ENCODE measurements at places on chromosomes 7 and 10.

GRCh38 chr7:134333943-134334342 is 17.2 kb upstream of the SLC35B4 start:
- no peak for DNase-seq

DNA sequence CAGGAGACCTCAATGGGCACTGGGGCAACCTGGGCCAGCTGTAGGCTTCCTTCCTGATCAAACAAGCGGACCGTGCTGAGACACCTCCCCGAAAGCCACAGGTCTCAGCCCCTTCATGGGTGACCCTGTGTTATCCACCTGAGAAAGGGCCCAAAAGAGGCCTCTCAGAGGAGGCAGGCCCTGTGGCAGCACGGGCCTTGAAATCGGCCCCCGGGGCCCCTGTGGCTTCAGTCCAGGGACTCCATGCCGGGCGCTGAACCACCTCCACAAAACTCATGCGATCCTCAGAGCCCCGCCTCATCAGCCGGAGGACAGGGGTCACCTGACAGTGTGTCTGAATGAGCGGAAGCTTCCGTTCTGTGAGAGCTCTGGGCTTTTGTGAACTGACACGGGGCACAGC is 307.1 kb downstream of the PAXIP1 start:
- no peak for DNase-seq

GRCh38 chr7:31729195-31729804 is 42.3 kb downstream of the PPP1R17 start:
- no peak for DNase-seq

- DNase-seq = no peak
These were observed 509 bp downstream of the AHR start for GRCh38 chr7:17298840-17299482.

DNA sequence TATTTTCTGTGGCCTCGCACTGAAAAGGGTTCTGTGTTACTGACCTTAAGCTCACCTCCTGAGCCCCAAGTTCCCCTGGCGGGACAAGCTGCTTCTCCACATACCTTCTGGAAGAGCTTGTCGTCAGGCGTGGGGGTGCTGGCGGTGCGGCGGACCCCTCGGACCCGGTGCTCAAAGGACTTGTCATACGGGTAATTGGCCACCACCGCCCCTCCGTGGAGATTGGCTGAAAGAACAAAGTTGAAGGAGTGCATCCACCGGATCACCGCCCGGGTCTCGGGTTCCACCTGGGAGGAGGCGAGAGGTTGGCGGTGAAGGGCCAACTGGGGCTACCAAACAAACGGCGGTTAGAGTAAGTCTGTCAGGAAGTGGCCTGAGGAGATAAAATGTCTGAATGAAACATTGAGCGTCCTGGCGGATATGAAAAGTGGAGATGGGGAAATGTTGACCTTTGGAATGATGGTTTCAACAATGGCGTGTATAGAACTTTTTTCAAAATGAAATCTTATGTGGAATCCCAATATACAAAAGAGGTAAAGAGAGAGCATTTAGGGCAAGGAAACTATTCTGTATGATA is 16.5 kb downstream of the CPN1 start:
- DNase-seq = no peak

- no peak for DNase-seq
These were observed 110.2 kb downstream of the LARP4B start for GRCh38 chr10:821322-821721.

DNA sequence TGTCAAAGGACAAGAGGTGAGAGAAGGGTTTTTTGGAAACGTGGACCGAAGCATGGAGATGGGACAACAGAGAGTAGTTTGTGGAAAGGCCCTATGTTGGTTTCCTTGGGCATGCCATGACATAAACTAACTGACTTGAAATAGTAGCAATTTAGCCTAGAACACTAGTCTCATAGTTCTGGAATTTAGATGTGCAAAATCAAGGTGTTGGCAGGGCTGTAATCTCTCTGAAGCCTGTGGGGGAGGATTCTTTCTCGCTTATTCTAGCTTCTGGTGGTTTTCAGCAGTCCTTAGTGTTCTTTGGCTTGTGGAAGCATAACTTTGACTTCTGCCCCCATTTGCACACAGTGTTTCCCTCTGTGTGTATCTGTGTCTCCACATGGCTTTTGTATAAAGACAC is 283.4 kb downstream of the GFRA1 start:
- DNase-seq = no peak

- no peak for DNase-seq
These were observed 28.3 kb upstream of the RALA start for GRCh38 chr7:39594988-39595620.

DNA sequence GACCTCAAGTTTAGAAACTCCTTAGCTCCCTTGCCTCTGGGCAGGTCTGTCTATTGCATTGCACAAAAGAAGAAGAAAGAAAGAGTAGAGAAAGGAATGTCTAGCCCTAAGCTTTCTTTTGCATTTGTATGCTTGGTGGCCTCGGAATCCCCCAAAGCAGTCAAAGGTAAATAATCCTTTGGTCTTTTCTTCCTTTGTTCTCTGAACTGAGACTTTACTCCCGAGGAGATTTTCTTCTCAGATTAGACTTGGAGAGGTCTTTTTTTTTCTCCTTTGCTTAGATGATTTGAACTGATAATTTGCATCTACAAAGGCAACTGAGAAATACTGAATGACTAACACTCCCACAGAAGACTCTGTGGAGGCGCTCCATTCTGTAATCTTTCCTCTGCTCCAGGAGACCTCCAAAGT is 93.2 kb downstream of the AKR1D1 start:
- DNase-seq = no peak

DNA sequence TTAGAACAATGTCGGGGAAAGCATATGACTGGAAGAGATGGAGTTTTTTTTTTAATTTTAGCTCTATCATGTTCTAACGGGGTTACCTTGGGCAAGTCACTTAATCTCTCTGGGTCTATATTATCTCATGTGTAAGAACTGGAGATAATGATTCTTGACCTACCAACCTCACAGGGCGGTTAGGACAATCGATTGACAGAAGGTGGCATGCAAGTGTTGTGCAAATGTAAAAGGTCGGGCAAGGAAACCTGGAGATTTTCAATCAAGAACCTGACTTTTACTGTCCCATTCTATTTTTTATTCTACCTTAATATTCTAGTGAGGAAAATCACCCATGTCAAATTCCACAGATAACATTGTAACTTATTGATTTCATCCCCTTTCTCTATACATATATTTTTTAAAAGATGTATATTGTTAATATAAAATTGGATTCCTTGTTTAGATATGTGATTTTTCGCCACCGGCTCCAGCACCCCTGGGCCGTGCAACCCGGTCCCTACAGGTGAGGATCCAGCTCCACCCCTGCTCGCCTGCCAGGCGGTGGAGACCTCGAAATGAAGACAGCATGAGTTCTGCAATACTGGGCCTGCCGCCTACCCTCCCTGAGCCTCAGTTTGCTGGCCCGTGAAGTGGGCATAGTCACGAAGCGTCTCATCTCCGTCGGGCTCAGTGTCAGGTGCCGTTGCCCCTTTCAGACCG is 497.6 kb upstream of the PHF14 start:
- no peak for DNase-seq

DNA sequence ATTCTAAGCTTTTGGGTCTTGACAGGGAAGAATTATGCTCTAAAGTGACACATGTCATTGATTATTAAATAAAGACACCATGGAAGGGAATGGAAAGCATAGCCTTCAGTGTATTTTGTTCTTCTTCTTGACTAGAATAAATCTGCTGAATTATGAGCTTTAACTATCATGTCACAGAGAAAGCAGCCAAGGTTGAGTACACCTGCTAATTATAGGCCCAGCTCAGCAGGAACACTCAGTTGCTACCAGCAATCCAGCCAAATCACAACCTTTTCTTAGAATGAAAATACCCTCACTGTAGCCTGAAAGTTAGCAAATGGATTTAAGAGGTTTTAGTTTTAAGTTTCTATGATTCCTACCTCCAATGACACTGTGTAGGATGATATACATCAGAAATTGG is 225.3 kb upstream of the RHOBTB1 start:
- no peak for DNase-seq

DNA sequence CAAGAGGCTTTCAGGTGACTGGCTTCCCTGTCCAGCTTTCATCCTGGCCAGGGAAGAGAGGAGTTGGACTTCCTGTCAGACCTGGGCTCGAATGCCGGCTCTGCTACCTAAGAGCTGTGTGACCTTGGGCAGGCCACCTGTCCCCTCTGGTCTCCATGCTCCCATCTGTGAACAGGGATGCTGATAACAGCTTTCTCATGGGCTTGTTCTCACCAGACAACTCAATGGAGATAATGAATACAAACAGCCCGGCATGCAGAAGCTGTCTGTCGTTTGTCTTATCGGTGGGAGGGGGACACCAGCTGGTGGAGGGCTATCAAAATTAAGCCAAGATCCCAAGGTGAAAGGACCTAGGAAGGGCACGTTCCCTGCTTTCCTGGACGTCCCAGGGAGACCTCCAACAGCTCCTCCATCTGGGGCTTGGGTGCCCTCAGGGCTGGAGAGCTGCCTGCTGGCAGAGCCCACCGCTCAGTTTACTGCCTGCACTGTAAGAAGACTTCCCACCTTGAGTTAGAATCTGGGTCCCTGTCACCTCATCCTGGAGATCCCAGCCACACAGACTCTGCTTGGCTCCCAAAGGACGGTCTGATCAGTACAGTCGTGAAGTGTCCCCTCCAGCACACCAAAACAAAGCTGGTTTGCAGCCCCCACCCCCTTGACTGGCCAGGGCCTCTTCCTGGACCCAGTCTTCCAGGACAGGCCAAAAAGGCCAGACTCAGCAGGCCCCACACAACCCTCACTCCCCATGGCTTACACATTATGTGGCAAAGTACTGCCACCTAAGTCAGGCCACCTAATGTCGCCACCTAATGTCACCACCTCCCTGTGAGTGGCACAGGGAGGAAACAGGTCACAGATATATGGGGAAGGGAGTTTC is 40.9 kb downstream of the PPIF start:
- no peak for DNase-seq

- no peak for DNase-seq
These were observed 9.2 kb upstream of the SFRP5 start for GRCh38 chr10:97780841-97781617.

DNA sequence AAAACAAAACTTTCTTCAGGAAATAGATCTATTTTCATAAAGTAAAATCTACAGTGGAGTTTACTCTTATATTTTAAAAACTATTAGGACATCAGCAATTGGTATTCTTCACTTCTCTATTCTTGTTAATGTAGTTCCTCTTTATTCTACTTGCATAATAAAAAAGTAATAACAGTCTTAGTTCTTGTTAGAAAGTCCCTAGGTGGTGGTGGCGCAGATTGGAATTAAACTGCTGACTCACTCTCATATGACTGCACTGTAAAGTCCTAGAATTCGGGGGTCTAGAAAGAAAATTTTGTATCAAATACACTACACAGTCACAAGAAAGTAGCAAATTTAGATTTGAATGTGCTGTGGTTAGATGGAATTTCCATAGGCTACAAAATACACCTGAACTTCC is 44.6 kb upstream of the TES start:
- DNase-seq = no peak

- no peak for DNase-seq
These were observed 167.7 kb upstream of the INHBA start for GRCh38 chr7:41870461-41871138.

DNA sequence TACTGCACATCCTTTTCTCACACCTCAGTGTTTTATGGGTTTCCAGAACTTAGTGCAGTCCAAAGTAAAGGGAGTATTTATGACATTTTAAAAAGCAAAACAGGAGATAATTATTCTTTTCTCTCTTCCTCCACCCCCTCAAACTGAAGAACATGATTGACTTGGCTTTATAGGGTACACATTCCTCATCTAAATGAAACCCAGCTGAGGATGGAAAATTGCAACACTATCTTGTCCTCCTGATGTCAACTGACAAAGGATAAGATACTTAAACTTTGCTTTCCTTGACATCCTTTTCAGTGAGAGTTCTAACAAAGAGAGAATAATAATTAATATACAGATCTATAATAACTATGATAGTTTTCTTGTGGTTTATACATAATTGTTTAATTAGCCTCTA is 299.1 kb downstream of the BBS9 start:
- DNase-seq = no peak

- DNase-seq = no peak
These were observed 41.3 kb downstream of the ZNF467 start for GRCh38 chr7:149732111-149732561.

DNA sequence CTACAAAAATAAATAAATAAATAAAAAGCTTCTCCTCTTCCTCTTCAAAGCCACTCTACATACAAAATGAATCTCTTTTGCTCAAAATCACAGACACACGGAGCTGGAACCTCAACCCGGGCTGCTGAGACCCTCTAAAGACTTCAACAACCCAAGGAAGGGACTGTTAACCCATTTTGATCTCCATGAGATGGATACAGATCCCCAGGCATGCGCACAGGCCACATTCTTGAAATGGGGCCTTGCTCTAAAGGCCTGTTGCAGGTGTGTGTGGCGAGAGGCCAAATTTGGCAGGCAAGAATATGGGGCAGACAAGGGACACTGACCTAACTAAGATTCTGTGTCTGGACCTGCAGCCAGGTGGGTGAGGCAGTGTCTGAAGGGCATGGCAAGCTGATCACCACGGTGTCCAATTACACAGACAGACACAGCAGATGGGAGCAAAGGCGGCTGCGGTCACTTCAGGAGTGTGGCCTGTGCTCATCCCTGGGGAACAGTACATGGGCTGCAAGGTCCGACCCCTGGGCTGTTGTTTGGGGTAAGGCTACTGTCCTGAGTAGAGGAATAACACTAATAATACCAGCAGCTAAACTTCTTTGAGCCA is 219.8 kb downstream of the HECW1 start:
- DNase-seq = no peak

DNA sequence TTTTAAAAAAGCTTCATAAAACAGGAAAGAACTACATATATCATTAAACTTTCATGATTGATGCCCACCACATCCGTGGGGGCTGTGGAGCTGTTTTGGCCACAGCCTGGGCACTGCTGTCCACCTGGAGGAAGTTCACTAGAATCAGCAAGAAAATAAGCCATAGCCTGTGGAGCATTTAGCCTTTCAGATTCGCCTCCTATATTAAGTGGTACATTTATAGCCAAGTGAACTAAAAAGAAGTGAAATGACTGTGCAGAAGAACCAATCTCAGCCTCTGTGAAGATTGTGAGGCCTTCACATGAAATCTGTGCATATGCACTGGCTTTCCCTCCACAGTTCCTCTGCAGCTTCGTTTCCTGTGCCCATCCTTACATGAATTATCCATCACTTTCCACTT is 23.5 kb downstream of the WNT16 start:
- DNase-seq = no peak

- no peak for DNase-seq
These were observed 259.3 kb upstream of the TCERG1L start for GRCh38 chr10:131570716-131571307.

- DNase-seq = no peak
These were observed 11.1 kb downstream of the CDK14 start for GRCh38 chr7:90607196-90607595.

GRCh38 chr7:72267291-72267800 is 144.8 kb downstream of the CALN1 start:
- DNase-seq = no peak

- DNase-seq = no peak
These were observed 40.7 kb downstream of the JAKMIP3 start for GRCh38 chr10:132106431-132106830.

All from vagina (tissue), 2 donors.